ENCODE measurements at places on chromosomes 2 and 18.

- DNase-seq: no peak
These were observed 134.2 kb upstream of the PIK3C3 start for GRCh38 chr18:41820784-41821183.

DNA sequence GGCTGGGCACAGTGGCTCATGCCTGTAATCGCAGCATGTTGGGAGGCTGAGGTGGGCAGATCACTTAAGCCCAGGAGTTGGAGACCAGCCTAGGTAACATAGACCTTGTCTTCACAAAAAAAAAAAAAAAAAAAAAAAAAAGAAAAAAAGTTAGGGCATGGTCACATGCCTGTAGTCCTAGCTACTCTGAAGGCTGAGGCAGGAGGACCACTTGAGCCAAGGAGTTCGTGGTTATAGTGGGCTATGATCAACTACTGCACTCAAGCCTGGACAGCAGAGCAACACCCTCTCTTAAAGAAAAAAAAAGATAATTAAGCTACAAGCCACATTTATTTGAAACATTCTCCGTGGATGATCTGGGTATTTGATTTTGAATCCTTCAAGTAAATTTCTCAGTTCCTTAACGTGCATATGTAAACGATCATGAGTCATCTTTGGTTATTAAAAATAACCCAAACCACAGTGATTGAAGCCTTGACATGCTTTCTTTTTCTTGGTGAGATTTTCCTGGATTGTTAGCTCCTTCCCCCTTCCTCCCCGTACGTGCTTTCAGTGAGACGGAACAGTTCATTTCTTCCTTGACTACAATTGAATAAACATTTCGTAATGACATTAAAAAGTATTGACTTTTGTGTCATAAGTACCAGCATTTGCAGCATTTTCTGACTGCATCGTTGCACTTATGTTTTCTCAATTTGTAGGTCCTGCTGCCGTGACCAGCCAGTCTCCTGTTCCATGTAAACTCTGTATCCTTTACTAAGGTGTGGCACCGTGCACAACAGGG lies 20.3 kb downstream of the RMC1 start:
- DNase-seq: no peak

DNA sequence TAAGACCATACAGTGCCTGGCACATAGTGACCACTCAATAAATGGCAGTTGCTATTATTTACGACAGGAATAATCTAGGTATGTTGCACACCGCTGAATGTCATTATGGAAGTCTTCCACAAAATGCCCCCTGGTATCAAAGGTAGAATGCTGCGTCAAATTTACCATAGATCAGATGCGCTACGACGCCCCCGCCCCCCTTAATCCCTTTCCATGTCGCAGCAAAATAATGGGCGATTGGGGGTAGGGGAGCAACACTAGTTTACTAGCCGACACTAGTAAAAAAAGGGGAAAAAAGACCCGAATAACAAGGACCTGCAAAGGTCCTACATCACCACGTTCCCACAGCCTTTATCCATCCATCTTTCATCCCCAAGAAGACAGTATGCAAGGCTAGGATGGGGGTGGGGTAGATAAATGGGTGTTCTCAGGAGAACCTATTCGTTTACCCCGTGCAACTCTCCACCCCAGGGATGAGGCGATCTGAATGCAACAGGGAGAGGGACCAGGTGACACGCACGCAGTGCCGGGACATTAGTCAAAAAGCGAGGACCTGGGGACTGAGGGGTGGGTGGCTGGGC lies 455 bp downstream of the PREPL start:
- DNase-seq: no peak

DNA sequence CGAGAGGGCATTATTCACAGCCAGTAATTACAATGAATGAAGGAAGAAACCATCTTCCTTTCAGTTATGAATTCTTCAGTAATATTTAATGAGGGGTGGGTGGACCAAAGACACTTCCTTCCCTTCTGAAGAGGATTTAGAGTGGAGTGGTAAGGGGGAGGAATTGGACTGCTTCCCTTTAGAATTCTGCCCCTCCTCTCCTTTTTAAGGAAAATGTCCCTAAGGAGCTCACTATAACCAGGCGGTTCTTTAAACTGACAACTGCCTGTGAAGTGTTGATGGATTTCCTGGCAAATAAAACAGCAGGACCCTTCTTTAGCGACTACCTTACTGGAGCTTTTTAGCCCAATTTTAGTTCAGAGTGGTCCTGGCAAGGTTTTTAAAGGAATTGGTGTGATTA lies 86.4 kb downstream of the LIMS1 start:
- no peak for DNase-seq

GRCh38 chr2:201513271-201513670 lies 61.7 kb downstream of the STRADB start:
- no peak for DNase-seq

DNA sequence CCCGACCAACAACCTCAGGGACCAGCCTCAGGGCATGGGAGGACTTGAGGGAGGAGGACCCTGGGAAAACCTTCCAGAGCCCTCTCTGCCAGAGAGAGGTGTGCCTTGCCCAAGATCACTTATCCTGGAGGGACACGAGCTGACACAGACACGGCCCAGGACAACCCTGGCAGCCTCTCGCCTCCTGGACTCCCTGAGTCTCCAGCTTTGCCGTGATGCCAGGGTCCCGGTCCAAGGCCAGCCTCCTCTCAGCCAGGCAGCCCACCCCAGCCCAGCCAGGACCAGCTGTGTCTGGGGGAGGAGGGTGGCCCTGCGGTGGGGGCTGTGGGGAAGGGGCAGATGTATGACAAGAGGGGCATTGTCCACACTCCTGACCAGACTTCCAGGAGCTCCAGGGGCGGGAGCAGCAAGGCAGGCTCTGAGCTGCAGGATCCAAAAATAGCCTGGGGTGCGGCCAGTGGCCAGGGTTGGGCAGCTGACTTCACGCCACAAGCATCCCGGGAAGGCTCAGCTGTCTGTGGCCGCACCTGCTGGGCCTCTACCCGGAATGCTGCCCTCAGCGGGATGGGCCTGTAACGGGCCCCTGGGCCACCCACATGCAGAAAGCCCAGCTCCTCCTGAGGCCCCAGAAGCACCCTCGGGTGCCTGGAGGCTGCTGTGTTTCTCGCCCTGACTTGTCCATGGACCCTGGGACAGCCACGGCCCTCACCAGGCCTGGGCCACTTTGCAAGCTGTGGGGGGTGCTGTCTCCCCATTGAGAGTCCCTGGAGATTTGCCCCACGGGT lies 65.5 kb upstream of the GPC1 start:
- peak; percentile 68 for DNase-seq

GRCh38 chr2:143241403-143242088 lies 112.3 kb downstream of the ARHGAP15 start:
- DNase-seq: no peak

DNA sequence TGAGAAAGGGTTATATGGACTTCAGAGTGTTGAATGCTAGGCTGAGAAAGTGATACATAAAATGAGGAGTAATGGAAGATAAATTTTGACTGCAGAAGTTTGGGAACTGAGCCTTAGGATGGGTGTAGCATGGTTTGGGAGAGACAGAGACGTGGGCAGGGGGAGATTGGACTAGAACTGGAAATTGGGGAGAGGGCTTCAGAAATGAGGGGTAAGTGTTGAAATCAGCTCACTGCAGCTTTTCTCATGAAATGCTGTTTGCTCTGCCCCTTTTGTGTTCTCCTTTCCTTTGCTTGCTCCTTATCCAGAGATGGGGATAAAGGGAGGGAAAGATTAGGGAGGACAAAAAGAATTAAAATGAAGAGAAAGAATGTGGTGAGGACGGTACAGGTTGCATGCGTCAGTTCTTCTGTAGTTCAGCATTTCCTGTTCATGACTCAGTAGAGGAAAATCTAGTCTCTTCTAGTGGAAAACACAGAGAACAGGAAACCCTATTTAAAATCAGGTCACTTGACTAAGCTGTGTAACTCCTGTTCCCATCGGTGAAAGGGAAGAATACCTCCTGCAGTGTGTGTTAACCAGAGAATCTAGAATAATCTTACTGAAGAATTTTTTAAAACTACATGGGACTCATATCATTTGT lies 105.6 kb downstream of the CRIM1 start:
- DNase-seq: peak; percentile 95

- DNase-seq: peak; percentile 67
These were observed 29.3 kb upstream of the NFATC1 start for GRCh38 chr18:79366177-79367094.

Measured in non-pigmented ciliary epithelial cell (primary cell).